ENCODE measurements at places on chromosomes 5 and 9. TPM values are rescaled to one million over a fixed set of nuclear protein-coding genes. Genes with fewer than 3 reads are reported as not detected.

The C1QTNF2 gene
- 3.0 TPM for polyA plus RNA-seq

The SHISAL2B gene
- 15.2 TPM for polyA plus RNA-seq

The SH3PXD2B gene
- polyA plus RNA-seq = 48.2 TPM

The SMIM33 gene
- polyA plus RNA-seq = not detected

The IFNA21 gene
- not detected for polyA plus RNA-seq

The SLC6A19 gene
- 0.04 TPM for polyA plus RNA-seq

The TMC1 gene
- 0.39 TPM for polyA plus RNA-seq

The TAF11L5 gene
- polyA plus RNA-seq = not detected

The UNC13B gene
- 92.4 TPM for polyA plus RNA-seq

The ROPN1L gene
- polyA plus RNA-seq = 8.2 TPM

The SAXO1 gene
- 0.14 TPM for polyA plus RNA-seq

The GABRB2 gene
- polyA plus RNA-seq = 2.0 TPM

The PDLIM4 gene
- polyA plus RNA-seq = 8.7 TPM

The PPP3R2 gene
- polyA plus RNA-seq = not detected

The CYSRT1 gene
- 3.2 TPM for polyA plus RNA-seq

The ADRA1B gene
- 1.1 TPM for polyA plus RNA-seq

The FOXD4L5 gene
- polyA plus RNA-seq = 0.21 TPM

The TMEFF1 gene
- 2.7 TPM for polyA plus RNA-seq

The MPDZ gene
- polyA plus RNA-seq = 71.3 TPM

The STING1 gene
- 68.1 TPM for polyA plus RNA-seq

The PCDHGB3 gene
- polyA plus RNA-seq = 2.7 TPM

The OR2Y1 gene
- not detected for polyA plus RNA-seq

The CCDC192 gene
- 1.4 TPM for polyA plus RNA-seq

The PCDHB4 gene
- 2.7 TPM for polyA plus RNA-seq

The GALNT12 gene
- 14.6 TPM for polyA plus RNA-seq

The MYMK gene
- not detected for polyA plus RNA-seq

The NEUROG1 gene
- polyA plus RNA-seq = not detected

The HEMGN gene
- polyA plus RNA-seq = 9.8 TPM

The UIMC1 gene
- 43.1 TPM for polyA plus RNA-seq

The BSPRY gene
- 7.8 TPM for polyA plus RNA-seq

The PPP2R2B gene
- polyA plus RNA-seq = 0.23 TPM

The ADAMTS6 gene
- polyA plus RNA-seq = 10.3 TPM

The SLC6A7 gene
- not detected for polyA plus RNA-seq

The GBGT1 gene
- polyA plus RNA-seq = 4.6 TPM

The MAP1B gene
- polyA plus RNA-seq = 14.6 TPM

The MAN1B1 gene
- 68.5 TPM for polyA plus RNA-seq

The FAM169A gene
- polyA plus RNA-seq = 5.5 TPM

The CTNND2 gene
- 2.3 TPM for polyA plus RNA-seq

Measured in left lung (tissue), 14 donors.